Psoas muscle (tissue), 8 donors: ENCODE measurements at places on chromosomes 2 and 18. TPM values are rescaled to one million over a fixed set of nuclear protein-coding genes. Genes with fewer than 3 reads are reported as not detected.

DUSP19 gene
- polyA plus RNA-seq, result 3.9 TPM

RAB27B gene
- polyA plus RNA-seq, result 0.03 TPM

EGR4 gene
- not detected for polyA plus RNA-seq

TNFRSF11A gene
- 0.12 TPM for polyA plus RNA-seq

NGEF gene
- polyA plus RNA-seq, result 0.27 TPM

ATP6V1B1 gene
- 0.10 TPM for polyA plus RNA-seq

CYS1 gene
- 0.06 TPM for polyA plus RNA-seq

NAT8 gene
- polyA plus RNA-seq, result not detected

ACKR3 gene
- 14.7 TPM for polyA plus RNA-seq

TANC1 gene
- 2.2 TPM for polyA plus RNA-seq

EVA1A gene
- 0.83 TPM for polyA plus RNA-seq

C2orf92 gene
- polyA plus RNA-seq, result 0.98 TPM

BMP10 gene
- not detected for polyA plus RNA-seq

CD8A gene
- polyA plus RNA-seq, result 0.18 TPM

INHA gene
- 0.10 TPM for polyA plus RNA-seq

UGT1A8 gene
- polyA plus RNA-seq, result not detected

USP14 gene
- 40.7 TPM for polyA plus RNA-seq

CAPN14 gene
- polyA plus RNA-seq, result 0.01 TPM

SLC9A2 gene
- 6.3 TPM for polyA plus RNA-seq

DAPL1 gene
- polyA plus RNA-seq, result not detected

ADD2 gene
- polyA plus RNA-seq, result 0.22 TPM

GMCL1 gene
- 2.9 TPM for polyA plus RNA-seq

REG1B gene
- polyA plus RNA-seq, result not detected

CCDC74A gene
- polyA plus RNA-seq, result 0.18 TPM

RSAD2 gene
- polyA plus RNA-seq, result 2.1 TPM

CPO gene
- 0.91 TPM for polyA plus RNA-seq

NYAP2 gene
- polyA plus RNA-seq, result 0.03 TPM

SLC5A7 gene
- polyA plus RNA-seq, result not detected

FZD7 gene
- polyA plus RNA-seq, result 14.4 TPM

CNOT9 gene
- 20.1 TPM for polyA plus RNA-seq
